ENCODE measurements at places on chromosomes 2 and 18.

DNA sequence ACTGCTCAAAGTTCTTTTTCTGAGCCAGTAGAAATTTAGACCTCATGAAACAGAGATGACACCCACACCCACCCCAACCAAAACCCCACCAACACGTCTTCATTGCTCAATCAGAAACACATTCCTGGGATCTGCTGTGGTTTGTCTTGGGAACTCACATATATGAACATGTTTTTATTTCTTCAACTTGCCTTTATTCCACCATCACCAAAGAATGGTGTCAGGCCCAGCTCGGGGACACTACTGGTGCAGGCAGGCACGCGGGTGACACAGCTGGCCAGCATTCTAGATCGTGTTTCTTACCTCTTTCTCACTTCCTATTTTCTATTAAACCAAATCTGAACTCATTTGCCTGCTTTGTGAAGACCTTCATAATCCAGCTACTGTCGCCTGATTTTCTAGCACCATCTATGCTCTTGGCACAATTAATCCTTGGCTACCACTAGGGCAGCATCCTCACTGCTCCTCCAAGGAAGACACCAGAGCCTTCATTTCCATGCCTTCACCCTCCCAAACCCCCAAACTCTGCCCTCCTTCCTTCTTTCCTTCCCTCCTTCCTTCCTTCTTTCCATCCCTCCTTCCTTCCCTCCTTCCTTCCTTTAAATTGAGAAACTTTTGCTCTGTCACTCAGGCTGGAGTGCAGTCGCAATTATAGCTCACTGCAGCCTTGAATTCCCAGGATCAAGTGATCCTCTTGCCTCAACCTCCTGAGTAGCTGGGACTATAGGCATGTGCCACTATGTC is 157.1 kb downstream of the BCL2 start:
- peak; percentile 62 for DNase-seq

DNA sequence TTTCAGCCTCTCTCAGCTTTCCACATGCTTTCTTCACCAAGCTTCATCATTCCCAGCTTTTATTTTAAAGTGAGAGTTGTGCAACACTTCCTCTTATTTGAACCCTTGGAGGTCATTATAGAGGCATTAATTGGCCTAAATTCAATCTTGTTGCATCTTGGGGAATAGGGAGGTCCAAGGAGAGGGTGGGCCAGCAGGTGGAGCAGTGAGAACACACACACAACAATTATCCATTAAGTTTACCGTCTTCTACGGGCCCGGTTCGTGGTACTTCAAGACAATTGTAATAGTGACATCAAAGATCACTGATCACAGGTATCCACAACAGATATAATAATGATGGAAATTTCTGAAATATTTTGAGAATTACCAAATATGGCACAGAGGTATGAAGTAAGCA is 457.2 kb upstream of the SMIM21 start:
- no peak for DNase-seq

- DNase-seq, result no peak
Observed at GRCh38 chr2:80329491-80329890, 24.9 kb upstream of the LRRTM1 start.

GRCh38 chr2:176202491-176202890 is 14.0 kb downstream of the HOXD1 start:
- DNase-seq, result no peak

DNA sequence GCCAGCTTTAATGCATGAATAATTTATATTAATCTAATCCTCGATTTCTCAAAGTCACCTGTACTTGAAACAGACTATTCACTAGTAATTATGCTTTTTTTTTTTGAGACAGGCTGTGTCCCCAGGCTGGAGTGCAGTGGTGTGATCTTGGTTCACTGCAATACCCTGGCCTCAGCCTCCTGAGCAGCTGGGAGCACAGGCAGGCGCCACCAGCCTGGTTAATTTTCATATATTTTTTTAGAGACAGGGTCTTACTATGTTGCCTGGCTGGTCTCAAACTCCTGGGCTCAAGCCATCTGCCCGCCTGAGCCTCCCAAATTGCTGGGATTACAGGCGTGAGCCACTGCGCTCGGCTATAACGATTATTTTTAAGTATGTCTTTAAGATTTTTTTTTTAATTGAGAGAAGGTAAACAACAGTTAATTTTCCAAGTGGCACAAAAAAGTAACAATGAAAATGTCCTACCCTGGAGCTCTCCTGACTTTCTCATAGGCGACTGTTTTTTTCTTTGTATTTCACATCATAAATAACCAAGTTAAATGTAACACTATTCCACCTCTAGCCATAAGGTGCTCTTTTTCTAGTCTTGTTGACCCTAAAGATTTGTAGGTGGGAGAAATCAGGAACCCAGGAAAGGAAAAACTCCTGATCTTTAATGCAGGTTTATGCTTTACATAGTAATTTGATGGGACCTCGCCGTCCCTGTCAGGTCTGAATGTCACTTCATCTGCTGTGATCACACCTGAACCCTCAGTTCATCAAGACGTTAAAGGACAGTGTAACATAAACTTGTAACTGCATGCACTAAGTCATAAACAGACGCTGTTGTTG is 1.3 kb upstream of the ANKRD12 start:
- no peak for DNase-seq

DNA sequence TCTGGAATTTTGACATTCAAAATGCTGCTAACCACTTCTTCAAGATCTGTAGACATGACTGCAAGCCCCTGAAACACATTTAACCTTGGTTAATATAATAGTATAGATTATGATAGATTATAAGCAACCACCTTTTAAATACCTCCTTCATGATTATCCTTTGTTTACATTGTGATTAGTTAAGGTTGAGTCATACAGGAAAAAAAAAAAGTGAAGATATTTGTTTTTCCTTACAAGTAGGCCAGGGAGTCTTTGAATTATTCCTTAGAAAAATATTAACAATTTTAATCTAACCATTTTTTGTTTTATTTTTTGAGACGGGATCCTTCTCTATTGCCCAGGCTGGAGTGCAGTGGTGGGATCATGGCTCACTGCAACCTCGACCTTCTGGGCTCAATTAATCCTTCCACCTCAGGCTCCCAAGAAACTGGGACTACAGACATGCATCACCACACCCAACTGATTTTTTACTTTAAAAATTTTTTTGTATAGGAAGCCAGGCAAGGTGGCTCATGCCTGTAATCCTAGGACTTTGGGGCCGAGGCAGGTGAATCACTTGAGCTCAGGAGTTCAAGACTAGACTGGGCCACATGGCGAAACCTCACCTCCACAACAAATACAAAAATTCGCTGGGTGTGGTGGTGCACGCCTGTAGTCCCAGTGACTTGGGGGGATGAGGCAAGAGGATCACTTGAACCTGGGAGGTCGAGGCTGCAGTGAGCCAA is 99.4 kb downstream of the SLC39A10 start:
- DNase-seq, result no peak

DNA sequence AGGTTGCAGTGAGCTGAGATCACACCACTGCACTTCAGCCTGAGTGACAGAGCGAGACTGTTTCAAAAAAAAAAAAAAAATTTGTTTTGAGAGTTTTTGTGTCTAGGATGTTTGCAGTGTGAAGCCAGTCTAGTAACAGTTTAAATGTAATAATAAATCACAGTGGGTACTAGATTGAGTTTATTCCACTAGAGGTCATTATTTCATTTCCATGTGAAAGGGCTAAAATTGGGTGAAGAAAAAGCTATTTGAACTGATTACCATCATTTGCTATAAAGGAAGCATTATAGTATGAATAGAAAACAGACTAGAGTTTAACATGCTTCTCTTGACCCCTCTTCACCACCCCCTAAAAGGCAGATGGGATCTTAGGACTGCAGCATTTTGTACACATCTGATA is 20.3 kb downstream of the SNRPD1 start:
- no peak for DNase-seq

Measured in GM13977 (cell line).